Ovary (tissue), 10 donors: ENCODE measurements at places on chromosomes 2 and 18. TPM values are rescaled to one million over a fixed set of nuclear protein-coding genes. Genes with fewer than 3 reads are reported as not detected.

- no peak overlapping the region for H3K4me3 ChIP-seq
- no peak for DNase-seq
- H3K36me3 ChIP-seq: no peaks in the 10 kb centered on the region
- no peaks in the 10 kb centered on the region for H3K4me1 ChIP-seq
- H3K27me3 ChIP-seq: no peaks in the 10 kb centered on the region
Observed at GRCh38 chr2:229752970-229753729, 38.8 kb upstream of the DNER start.

- DNase-seq: no peak
- no peak overlapping the region for H3K27ac ChIP-seq
- H3K4me3 ChIP-seq: no peak overlapping the region
Observed at GRCh38 chr2:238948765-238949641, 101.1 kb downstream of the TWIST2 start.

GRCh38 chr2:68784915-68785314, 50.3 kb downstream of the ARHGAP25 start:
- H3K36me3 ChIP-seq: peaks cover 3% of the 10 kb centered on the region
- no peak for DNase-seq
- H3K4me3 ChIP-seq: no peak overlapping the region
- H3K27ac ChIP-seq: no peak overlapping the region
- no peaks in the 10 kb centered on the region for H3K4me1 ChIP-seq

DNA sequence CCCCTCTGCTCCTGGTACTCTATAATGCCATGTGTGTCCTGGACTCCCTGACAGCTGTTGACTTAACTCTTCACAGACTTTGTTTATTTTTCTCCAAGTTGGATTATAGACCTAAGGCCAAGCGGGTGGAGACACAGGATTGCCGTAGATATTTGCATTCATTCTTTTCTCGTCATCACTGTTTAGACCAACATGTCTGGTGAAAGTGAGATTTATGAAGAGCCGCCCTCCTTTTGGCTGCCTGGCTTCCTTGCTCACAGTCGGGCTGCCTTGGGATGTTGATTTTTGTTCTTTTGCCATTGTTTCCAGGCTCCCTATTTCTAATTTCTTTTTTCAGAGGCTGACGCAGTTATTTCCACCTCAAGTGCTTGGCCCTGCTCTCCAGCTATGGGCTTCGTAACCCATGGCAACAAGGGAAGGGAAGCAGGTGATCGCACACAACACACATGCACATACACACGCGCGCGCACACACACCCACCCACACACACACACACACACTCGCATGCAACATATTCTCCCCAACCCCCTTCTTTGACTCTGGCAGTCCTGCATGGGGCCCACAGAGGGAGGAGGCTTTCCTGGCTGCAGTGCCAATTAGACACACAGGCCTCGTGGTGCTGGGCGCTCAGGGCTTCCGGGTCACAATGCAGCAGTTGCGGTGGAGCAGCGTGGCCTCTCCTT, 296.5 kb downstream of the MTX2 start:
- H3K27ac ChIP-seq: no peak overlapping the region
- H3K27me3 ChIP-seq: no peaks in the 10 kb centered on the region
- H3K4me1 ChIP-seq: no peaks in the 10 kb centered on the region
- no peaks in the 10 kb centered on the region for H3K36me3 ChIP-seq
- DNase-seq: no peak

DNA sequence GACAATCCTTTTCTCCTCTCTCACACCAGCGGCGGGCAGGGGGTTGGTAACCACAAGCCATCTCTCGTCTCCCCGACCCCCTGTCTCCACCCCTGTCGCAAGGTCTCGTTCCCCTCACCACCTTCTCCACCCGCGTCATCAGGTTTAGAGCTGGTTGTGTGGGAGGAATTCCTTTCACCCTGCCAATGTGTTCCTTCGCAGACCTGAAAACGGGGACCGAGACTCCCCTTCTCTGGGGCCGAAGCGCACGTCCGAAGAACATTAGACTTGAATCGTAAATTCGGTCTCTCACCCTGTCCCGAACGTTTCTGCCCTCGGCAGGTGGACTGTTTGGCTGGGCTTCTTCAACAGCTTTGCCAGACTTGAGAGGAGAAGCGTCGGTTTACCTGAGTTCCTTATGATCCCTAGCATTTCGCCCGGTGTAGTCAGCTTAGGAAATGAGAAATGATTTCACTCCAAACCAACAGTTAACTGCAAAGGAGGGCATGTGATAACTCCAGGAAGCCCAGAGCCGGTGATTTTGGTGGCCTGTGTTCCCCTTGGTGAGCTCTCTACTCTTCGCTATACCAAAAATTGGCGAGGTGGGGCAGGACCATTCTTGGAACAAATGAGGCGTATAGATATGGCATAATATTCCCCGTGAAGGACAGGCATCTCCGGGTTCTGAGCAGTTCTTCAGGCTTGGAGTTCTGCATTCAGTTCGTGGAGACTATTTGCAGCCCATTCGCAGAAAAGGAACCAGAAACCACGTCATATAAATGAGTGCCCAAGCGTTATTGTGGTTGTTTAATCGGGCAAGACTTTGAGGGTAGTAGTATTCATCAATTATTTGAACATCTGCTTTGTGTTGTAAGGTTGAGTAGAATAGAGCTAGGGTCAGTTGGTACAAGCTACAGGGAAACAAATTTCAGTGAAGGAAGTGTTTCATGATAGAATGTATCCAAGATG, 694 bp downstream of the CFAP36 start:
- peaks cover 3% of the 10 kb centered on the region for H3K4me1 ChIP-seq
- peak overlapping the region; percentile 65 for H3K4me3 ChIP-seq
- peak overlapping the region; percentile 74 for H3K27ac ChIP-seq
- H3K27me3 ChIP-seq: no peaks in the 10 kb centered on the region
- DNase-seq: peak; percentile 22

GRCh38 chr2:164777847-164778461, 63.7 kb downstream of the COBLL1 start:
- no peak for DNase-seq
- H3K4me1 ChIP-seq: peaks cover 7% of the 10 kb centered on the region
- H3K27me3 ChIP-seq: no peaks in the 10 kb centered on the region
- H3K36me3 ChIP-seq: no peaks in the 10 kb centered on the region
- no peak overlapping the region for H3K4me3 ChIP-seq

GRCh38 chr2:238108423-238109183, 8.5 kb downstream of the ESPNL start:
- H3K27ac ChIP-seq: no peak overlapping the region
- no peak overlapping the region for H3K4me3 ChIP-seq
- H3K27me3 ChIP-seq: no peaks in the 10 kb centered on the region
- no peaks in the 10 kb centered on the region for H3K36me3 ChIP-seq
- H3K4me1 ChIP-seq: no peaks in the 10 kb centered on the region
- no peak for DNase-seq

- no peak overlapping the region for H3K27ac ChIP-seq
- no peaks in the 10 kb centered on the region for H3K27me3 ChIP-seq
- no peaks in the 10 kb centered on the region for H3K4me1 ChIP-seq
- no peak for DNase-seq
- H3K36me3 ChIP-seq: no peaks in the 10 kb centered on the region
- no peak overlapping the region for H3K4me3 ChIP-seq
Observed at GRCh38 chr2:206515580-206515979, 72.2 kb downstream of the ADAM23 start.

The COL5A2 gene
- 31.7 TPM for total RNA-seq

The ARHGEF4 gene
- total RNA-seq: 27.4 TPM

The DSC2 gene
- total RNA-seq: 4.2 TPM

The ERFE gene
- 0.20 TPM for total RNA-seq

The LIMS4 gene
- 0.99 TPM for total RNA-seq
